Karpas-422 (cell line): ENCODE measurements at places on chromosomes 2 and 18.
A peak's percentile ranks its signal among the peaks of the same experiment; 100 is the strongest.

GRCh38 chr2:148926291-148926961, 51.4 kb downstream of the KIF5C start:
- DNase-seq: peak; percentile 82
- H3K4me3 ChIP-seq: peak overlapping the region; percentile 14; the same call in 1 of the 2 replicates
- H3K27me3 ChIP-seq: no peaks in the 10 kb centered on the region
- H3K27ac ChIP-seq: no peak overlapping the region
- H3K36me3 ChIP-seq: no peaks in the 10 kb centered on the region

DNA sequence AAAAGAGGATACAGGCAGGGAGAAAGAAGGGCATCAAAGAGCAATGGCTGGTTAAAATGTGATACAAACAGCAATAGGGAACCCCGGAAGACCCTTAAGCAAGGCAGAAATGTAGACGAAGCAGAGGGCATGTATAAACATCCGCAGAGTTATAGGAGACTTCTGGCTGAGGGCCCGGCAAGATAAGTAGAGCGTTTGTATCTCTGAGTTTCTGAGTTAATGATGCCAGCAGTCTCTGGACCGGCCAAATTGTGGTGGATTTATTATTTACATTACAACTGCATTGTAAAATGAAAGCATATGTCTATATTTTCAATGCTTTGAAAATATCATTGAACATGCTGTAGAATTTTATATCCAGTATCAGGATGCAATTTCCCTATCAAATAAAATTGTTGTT, 148.0 kb upstream of the KCTD1 start:
- no peak overlapping the region for H3K4me3 ChIP-seq
- H3K36me3 ChIP-seq: no peaks in the 10 kb centered on the region
- no peak overlapping the region for H3K27ac ChIP-seq
- no peaks in the 10 kb centered on the region for H3K27me3 ChIP-seq
- H3K4me1 ChIP-seq: no peaks in the 10 kb centered on the region

- no peak overlapping the region for H3K4me3 ChIP-seq
- no peak overlapping the region for H3K27ac ChIP-seq
- no peak for DNase-seq
- H3K36me3 ChIP-seq: no peaks in the 10 kb centered on the region
These were observed 53.4 kb downstream of the SLC40A1 start for GRCh38 chr2:189527041-189527750.

- no peaks in the 10 kb centered on the region for H3K27me3 ChIP-seq
- H3K27ac ChIP-seq: no peak overlapping the region
- no peak overlapping the region for H3K4me3 ChIP-seq
- H3K36me3 ChIP-seq: no peaks in the 10 kb centered on the region
- DNase-seq: no peak
- no peaks in the 10 kb centered on the region for H3K4me1 ChIP-seq
These were observed 410.6 kb downstream of the PIK3C3 start for GRCh38 chr18:42365591-42365990.

- no peaks in the 10 kb centered on the region for H3K36me3 ChIP-seq
- H3K4me1 ChIP-seq: no peaks in the 10 kb centered on the region
- no peaks in the 10 kb centered on the region for H3K27me3 ChIP-seq
These were observed 958.5 kb downstream of the CNTNAP5 start for GRCh38 chr2:124983595-124983994.

GRCh38 chr2:128789776-128790455, 471.2 kb upstream of the HS6ST1 start:
- no peak for DNase-seq
- H3K36me3 ChIP-seq: no peaks in the 10 kb centered on the region
- peaks cover 43% of the 10 kb centered on the region for H3K4me1 ChIP-seq
- H3K27ac ChIP-seq: peak overlapping the region; percentile 72
- H3K4me3 ChIP-seq: no peak overlapping the region

DNA sequence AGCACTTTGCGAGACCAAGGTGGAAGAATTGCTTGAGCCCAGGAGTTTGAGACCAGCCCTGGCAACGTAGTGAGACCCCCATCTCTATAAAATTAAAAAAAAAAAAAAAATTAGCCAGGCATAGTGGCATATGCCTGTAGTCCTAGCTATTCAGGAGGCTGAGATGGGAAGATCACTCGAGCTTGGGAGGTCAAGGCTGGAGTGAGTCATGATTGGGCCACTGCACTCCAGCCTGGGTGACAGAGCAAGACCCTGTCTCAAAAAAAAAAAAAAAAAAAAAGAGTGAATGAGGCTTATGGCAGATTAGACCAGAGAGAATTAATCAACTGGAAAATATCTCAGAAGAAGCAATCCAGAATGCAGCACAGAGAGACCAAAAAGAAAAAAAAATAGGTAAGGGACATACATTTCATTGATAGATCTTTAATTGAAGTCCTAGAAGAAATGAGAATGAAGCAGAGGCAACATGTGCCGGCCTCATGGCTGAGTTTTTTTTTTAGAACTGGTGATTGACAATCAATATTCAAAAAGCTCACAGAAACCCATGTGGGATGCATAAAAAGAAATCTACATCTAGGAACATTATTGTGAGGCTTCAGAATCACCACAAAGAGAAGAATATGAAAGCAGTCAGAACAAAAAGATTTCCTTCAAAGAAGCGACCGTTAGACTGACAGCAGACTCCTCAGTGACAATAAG, 32.2 kb upstream of the ELAC1 start:
- H3K36me3 ChIP-seq: peaks cover 49% of the 10 kb centered on the region; the same call in 1 of the 2 replicates
- H3K4me1 ChIP-seq: peaks cover 3% of the 10 kb centered on the region; the same call in 1 of the 2 replicates
- no peak overlapping the region for H3K27ac ChIP-seq
- DNase-seq: no peak

- no peak overlapping the region for H3K27ac ChIP-seq
- no peak for DNase-seq
- no peak overlapping the region for H3K4me3 ChIP-seq
- H3K27me3 ChIP-seq: no peaks in the 10 kb centered on the region
These were observed 1330.6 kb downstream of the DSC3 start for GRCh38 chr18:29711932-29712331.

DNA sequence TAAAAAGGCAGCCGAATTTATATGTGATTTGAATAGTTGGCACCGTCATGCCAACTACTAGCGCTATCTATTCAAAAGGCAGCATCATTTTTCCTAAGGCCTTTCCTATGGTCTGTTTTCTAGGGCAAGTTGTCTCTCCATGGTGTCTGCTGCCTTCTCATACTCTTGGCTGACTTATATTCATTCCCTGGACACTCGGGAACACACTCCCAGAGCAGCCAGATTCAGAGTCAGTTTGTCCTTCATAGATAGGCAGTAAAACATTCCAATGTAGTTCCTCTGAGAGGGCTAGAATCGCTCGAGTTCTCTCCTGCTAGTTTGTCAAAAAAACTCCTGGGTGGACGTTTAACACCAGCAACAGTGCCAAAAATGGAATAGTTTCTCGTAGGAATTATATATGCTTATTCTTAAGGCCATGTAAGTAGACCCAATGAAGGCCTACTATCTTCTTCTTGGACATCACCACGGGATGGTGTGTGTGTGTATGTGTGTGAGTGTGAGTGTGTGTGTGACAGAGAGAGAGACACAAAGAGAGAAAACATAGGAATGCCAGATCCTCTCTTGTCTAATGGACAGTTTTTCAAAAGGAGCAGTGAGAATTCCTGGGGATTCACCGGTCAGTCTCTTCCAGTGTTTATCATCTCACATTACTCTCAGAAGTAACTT, 129.3 kb upstream of the CTAGE1 start:
- H3K36me3 ChIP-seq: no peaks in the 10 kb centered on the region
- H3K4me1 ChIP-seq: peaks cover 11% of the 10 kb centered on the region
- no peaks in the 10 kb centered on the region for H3K27me3 ChIP-seq
- no peak overlapping the region for H3K27ac ChIP-seq
- no peak for DNase-seq

DNA sequence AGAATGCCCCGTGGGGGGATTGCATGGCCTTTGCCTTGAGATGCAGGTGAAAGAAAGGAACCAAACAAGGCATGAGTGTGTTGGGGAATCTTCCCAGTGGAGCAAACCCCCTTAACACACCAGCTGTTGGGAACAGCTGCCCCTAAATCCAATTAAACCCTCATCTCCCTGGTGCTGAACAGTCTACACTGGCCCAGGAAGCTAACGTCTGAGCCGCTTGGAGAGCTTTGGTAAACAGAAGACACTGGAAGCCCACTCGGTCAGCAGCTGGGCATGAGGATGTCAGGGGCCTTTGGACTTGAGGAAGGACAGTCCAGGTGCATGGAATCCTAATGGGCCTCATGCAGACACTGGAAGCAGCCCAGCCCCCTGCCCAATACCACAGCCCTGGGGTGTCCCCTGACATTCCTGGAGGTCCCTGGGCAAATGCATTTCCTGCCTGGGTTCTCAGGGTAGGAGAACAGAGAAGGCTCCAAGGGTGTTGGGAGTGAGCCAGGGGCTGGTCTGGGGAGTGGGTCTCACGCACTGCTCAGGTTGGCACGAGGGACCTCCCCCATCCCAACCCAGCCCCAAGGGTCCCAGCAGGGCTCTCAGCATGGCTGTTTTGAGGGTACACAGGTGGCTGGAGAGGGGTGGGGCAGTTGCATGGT, 37.7 kb downstream of the GBX2 start:
- H3K4me3 ChIP-seq: no peak overlapping the region
- no peaks in the 10 kb centered on the region for H3K36me3 ChIP-seq
- H3K27ac ChIP-seq: no peak overlapping the region

DNA sequence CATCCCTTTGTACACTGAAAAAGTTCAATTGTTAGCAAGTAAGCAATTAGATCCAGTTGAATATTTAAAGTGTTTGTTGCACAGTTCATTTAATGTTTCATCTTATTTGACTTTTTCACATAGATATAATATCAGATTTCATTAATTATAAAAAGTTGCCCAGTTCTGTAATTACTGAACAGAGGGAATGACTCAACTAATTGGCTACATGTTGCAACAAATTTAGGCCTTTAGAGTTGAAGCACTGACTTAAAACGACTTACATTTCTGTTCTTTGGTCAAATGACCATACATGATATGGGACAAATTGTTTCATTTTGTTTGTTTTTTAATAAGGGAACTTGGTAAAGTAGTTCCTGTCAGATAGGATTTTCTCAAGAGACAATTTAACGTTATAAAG, 68.5 kb upstream of the FAM117B start:
- H3K27me3 ChIP-seq: no peaks in the 10 kb centered on the region
- H3K27ac ChIP-seq: no peak overlapping the region
- DNase-seq: no peak
- no peaks in the 10 kb centered on the region for H3K4me1 ChIP-seq
- no peak overlapping the region for H3K4me3 ChIP-seq
